ENCODE measurements at places on chromosomes 12 and 14. TPM values are rescaled to one million over a fixed set of nuclear protein-coding genes. Genes with fewer than 3 reads are reported as not detected.

DCN gene
- polyA plus RNA-seq, result not detected

SERPINA6 gene
- polyA plus RNA-seq, result not detected

GCH1 gene
- polyA plus RNA-seq, result 12.9 TPM

RNF34 gene
- 46.4 TPM for polyA plus RNA-seq

RNASE1 gene
- not detected for polyA plus RNA-seq

P2RX2 gene
- not detected for polyA plus RNA-seq

TCL1B gene
- polyA plus RNA-seq, result not detected

LRRC10 gene
- not detected for polyA plus RNA-seq

DLK1 gene
- not detected for polyA plus RNA-seq

KCNA5 gene
- not detected for polyA plus RNA-seq

KSR2 gene
- polyA plus RNA-seq, result not detected

ZNF740 gene
- 5.0 TPM for polyA plus RNA-seq

ADCY4 gene
- polyA plus RNA-seq, result 0.75 TPM

NABP2 gene
- polyA plus RNA-seq, result 6.5 TPM

STX2 gene
- polyA plus RNA-seq, result 6.2 TPM

TMPRSS12 gene
- polyA plus RNA-seq, result not detected

SIX4 gene
- not detected for polyA plus RNA-seq

LRTM2 gene
- polyA plus RNA-seq, result not detected

CCDC177 gene
- polyA plus RNA-seq, result not detected

BEST3 gene
- not detected for polyA plus RNA-seq

DPPA3 gene
- polyA plus RNA-seq, result not detected

GPRC5A gene
- polyA plus RNA-seq, result not detected

GPR68 gene
- polyA plus RNA-seq, result 1.6 TPM

GALNT6 gene
- polyA plus RNA-seq, result 4.6 TPM

FGF23 gene
- not detected for polyA plus RNA-seq

CPNE8 gene
- 0.86 TPM for polyA plus RNA-seq

PCED1B gene
- polyA plus RNA-seq, result 34.0 TPM

KRT8 gene
- not detected for polyA plus RNA-seq

SBNO1 gene
- 25.3 TPM for polyA plus RNA-seq

PZP gene
- not detected for polyA plus RNA-seq

LALBA gene
- polyA plus RNA-seq, result not detected

PRKD1 gene
- 1.0 TPM for polyA plus RNA-seq

SPRING1 gene
- 33.0 TPM for polyA plus RNA-seq

MYO1H gene
- polyA plus RNA-seq, result not detected
